Fibroblast of the aortic adventitia (primary cell): ENCODE measurements at places on chromosomes 5 and 9.

- DNase-seq, result no peak
These were observed 20.8 kb downstream of the FXN start for GRCh38 chr9:69056191-69056815.

- no peak for DNase-seq
These were observed 697.5 kb upstream of the GRAMD2B start for GRCh38 chr5:125725691-125726090.

- no peak for DNase-seq
These were observed 209.5 kb downstream of the FANCC start for GRCh38 chr9:95107976-95108375.

DNA sequence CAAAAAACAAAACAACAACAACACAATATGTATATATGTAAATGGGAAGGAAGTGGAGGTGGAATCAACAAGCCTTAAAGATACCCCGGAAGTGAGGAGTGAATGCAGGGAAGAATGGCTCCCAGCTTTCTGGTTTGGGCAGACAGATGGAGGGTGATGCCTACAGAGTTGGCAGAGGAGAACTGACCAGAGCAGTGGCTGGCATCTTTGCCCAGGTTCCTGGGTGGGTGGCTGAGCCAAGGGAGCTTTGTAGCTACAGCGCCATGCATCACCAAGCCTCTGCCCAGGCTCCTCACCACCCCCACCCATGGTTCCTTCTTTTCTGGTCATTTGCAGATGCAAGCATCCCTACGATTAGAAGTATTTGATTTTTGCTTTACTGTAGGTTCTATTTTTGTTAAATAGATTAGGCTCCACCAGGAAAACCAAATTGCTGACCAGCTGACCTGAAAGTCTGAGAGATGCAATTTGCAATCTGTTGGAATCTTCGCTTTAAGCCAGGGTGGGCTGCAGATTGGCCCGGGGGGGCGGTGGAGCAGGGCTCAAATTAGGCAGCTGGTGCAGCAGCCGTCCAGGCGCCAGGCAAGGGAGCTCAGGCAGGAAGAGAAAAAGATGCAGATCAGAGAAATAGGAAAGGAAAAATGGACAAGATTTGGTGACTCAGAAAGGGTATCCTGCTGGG, 163.3 kb upstream of the TBC1D2 start:
- DNase-seq, result no peak

DNA sequence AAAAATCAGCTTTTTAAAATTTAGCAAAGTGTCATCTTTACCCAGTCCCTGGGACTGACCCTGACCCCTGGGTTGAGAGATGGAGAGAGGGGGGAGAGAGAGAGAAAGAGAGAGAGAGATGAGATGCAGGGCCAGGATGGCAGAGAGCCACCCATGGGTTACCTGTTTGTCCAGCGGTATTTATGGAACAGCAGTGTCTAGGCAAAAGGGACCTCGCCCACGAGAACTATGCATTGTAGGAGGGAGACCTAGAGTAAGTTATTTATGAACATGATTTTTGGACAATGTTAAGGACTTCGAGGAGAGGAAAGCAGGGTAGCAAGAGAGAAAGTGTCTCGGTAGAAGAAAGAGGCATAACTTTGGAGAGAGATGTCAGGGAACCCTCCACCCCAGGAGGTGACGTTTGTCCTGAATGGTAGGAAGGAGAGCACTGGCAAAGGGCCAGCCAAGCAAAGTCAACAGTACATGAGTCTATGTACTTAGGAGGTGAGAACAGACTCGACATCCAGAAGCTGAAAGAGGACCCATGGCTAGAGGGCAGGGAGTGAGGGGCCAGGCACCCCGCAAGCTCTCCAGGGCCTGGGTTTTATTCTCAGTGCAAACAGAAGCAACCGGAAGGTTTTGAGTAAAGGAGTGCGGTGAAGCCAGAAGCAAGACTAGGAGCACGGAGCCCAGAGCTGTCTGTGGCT, 30.5 kb upstream of the MSX2 start:
- DNase-seq, result no peak

GRCh38 chr5:79872291-79872690, 118.8 kb downstream of the MTX3 start:
- DNase-seq, result no peak

DNA sequence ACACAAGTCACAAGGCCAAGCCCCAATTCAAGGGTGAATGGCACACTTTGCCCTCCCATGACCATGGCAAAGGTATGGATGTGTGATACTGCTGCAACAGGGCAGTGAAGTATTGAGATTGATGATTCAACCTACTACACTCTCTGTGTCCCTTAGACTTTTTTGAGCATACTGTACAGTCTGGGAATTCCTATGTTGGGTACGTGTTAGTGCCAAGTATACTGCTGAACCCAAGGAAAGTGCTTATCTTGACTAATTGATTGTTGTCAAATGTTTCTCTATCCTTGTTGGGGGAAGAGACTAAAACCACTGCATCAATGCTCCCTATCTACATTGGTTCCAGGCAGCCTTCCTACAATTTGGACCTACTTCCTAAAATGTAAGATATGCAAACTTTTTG, 93.7 kb downstream of the NDFIP1 start:
- DNase-seq, result peak; percentile 48

DNA sequence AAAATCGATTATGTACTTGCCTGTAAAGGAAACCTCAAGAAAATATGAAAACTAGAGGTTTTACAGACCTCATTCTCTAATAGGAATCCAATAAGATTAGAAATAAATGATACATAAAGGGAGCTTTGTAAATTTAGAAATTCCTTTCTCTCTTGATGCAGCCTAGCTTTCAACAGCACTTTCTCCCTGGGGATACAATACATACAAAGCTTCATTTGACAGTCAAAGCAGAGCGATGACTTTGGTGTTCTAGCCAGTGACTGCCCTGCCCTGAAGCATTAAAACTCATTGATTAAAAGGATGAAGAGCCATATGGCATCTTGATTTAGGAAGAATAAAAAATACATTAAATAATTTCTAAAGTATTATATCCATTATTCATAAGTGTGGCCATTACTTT, 46.3 kb upstream of the GLIS3 start:
- DNase-seq, result no peak

DNA sequence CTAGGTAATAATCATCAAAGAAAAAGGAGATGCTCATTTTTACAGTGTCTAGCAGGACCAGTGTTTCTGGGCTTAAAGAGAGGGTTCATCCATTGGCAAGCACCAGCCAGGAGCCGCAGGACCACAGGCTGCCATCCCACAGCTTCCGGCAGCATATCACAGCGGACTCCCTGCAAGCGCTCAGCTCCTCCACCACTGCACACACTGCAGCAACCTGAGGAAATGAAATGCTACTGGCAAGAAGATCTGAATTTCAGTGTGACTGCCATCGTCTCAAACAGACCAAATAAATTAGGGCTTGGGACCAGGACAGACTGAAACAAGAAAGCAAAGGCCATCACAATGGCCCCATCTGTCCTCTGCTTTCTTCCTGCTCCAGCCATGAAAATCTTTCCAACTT, 114.2 kb downstream of the TTC39B start:
- DNase-seq, result no peak

GRCh38 chr5:83595217-83595616, 123.7 kb downstream of the VCAN start:
- no peak for DNase-seq

GRCh38 chr9:134404376-134405358, 78.4 kb downstream of the RXRA start:
- no peak for DNase-seq

DNA sequence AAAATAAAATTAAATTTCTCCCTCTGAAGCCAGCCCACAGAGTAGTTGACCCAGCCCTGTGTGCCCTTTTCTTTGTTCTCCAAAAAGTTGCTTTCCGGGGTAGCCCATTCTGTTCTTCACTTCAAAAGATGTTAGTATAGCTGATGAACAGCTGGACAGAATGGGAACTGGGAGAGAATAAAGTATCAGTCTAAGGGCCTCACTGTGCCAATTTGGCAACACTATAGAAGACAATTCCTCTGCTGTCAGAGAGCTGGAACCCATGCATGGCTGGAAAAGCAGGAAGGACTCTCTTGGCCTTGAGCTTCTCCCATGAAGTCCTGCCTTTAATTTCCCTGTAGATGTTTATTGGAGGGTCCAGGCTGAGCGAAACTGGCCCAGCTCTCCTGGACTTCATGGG, 11.0 kb upstream of the TNFSF8 start:
- peak; percentile 3 for DNase-seq

GRCh38 chr5:160359816-160360215, 10.6 kb downstream of the C1QTNF2 start:
- no peak for DNase-seq

DNA sequence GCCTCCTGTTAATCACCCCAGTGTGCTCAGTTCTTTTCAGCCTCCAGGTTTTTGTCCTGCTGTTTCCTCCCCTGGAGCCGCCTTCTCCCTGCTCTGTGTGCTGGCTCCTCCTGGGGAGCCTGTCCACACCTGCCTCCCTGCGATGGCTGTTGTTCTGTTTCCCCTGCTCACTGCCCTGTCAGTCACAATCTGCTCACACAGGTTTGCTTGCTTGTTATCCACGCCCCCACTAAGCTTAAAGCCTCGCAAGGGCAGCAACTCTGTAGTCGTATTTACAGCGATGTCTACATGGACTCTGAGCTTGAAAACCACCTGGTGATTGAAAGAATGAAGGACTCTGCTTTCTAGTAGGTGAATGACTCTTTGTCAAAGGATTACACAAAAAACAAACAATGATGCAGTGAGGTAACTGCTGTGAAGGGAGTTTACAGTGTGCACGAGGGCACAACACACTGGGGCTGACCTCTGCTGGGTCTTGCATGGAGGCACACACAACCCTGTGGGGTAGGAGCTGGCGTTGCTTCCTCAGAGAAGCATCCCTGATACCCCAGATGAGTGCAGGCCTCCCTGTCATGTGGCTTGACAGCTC, 39.6 kb upstream of the TEX48 start:
- DNase-seq, result no peak

GRCh38 chr9:109083813-109084405, 35.8 kb downstream of the TMEM245 start:
- no peak for DNase-seq

DNA sequence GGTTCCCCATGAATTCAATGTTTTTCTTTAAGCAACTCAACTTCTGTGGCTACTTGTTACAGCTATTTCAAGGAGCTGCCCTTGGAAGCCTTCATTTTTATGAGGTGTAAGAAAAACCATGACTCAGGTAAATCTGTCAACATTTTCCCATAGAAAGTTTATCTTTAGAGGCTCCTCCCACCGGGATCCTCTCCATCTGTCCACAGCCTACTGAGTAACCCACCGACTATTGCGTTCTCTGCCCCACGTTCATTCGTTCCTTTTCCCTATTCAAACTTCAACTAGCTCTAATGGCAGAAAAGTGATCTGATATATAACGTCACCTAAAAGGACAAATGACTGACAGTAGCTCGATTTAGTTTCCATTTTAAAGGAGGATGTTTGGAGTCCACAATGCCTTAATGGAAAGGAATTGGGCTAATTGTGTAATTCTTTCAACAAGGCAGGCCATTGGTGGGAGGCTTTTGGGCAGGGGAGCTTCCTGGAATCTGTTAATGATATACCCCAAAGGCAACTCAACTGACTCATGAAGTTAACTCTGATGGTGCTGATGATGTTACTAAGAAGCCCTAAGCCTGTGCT, 29.3 kb upstream of the NR3C1 start:
- DNase-seq, result no peak

DNA sequence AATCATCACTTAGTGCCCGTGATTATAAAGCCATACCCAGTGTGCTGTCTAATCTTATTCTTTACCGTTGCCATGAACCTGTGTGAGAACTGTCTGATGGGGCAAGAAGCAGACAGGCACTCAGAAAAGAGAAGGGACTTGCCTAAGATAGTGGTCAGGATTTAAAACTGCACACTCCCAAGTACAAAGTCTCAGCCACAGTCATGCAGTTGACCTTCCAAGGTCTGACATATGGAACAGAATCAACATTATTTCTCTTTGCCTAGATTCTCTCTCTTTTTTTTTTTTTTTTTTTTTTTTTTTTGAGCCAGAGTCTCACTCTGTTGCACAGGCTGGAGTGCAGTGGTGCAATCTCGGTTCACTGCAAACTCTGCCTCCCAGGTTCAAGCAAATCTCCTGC, 1.9 kb upstream of the PPP2CA start:
- no peak for DNase-seq

- peak; percentile 39 for DNase-seq
These were observed 15.7 kb downstream of the BDP1 start for GRCh38 chr5:71471193-71471592.

DNA sequence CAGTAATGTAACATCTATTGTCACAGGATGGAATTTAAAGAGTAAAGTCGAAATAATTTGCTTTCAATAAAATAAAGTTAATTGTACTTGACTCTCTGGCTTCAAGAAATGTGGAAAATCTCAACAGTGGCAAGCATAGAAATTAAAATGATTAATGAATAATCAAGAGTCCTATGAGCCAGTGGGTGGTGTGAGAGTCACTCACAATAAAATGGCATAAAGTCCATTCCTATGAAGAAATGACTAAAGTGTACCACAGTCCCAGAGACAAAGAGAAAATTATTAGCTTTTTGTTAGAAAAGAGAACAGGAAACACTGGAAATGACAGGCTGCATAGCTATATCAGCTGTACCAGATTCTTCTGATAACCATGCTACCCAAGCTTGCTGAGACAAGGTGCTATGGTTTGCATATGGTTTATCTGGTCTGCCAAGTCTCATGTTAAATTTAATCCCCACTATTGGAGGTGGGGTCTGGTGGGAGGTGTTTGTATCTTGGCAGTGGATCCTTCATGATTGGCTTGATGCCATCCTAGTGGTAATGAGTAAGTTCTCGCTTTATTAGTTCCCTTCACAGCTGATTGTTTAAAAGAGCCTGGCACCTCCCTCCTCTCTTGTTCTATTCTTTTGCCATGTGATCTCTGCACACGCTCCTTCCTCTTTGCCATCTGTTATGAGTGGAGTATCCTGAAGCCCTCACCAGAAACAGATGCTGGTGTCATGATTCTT, 647.7 kb upstream of the ITGA1 start:
- no peak for DNase-seq

DNA sequence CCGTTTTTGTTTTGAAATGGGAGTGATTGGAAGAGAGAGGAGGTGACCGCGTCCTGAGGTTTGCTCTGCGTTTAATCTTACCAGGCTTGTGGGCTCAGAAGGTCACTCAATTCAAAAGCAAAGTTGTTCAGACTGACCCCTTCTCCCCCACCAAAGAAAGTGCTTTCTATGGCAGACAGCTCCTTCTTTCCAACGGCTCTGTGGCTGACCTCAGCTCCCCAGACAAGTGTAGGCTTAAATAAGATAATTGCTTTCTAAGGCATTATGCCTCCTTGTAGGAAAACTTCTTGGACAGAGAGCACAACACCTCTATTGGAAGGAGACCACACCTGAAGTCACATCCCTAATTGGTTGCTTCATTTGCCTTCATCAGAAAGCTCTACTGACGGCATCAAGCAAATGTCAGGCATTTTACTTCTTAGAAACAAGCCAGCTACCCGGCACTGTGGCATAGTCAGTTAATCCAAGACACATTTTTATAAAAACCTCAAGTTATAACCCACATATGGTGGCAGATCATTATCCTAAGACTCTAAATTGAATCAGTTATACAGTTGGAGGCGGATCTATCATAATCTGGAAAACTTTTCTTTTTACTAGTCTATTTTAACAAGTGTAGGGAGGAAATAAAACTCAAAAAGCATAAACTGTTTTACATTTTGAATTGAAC, 94.9 kb downstream of the TMEM174 start:
- DNase-seq, result no peak

- DNase-seq, result peak; percentile 34
These were observed 164.1 kb upstream of the MPDZ start for GRCh38 chr9:13443346-13444244.
